ENCODE measurements at places on chromosomes 2 and 18.

- DNase-seq = no peak
Measured at GRCh38 chr2:175807031-175807873, 194.8 kb downstream of the LNPK start.

- no peak for DNase-seq
Measured at GRCh38 chr2:9037166-9037565, 33.7 kb upstream of the MBOAT2 start.

DNA sequence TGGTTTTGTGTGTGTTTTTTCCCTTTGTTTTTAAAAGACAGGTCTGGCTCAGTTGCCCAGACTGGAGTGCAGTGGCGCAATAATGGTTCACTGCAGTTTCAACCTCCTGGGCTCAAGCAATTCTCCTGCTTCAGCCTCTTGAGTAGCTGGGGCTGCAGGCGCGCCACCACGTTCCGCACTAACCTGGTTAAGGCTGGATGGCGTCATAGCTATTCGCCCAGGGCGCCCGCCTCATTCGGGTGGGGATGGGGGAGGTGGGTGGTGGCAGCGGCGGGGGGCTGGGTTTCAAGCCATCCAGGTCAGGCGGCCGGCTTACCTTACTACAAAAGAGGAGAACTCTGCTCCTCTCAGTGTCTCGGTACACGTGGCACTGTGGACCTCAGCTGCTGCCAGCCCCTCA is 42.8 kb downstream of the EEF1B2 start:
- no peak for DNase-seq

- no peak for DNase-seq
Measured at GRCh38 chr2:157631861-157632260, 3.2 kb upstream of the ACVR1C start.

DNA sequence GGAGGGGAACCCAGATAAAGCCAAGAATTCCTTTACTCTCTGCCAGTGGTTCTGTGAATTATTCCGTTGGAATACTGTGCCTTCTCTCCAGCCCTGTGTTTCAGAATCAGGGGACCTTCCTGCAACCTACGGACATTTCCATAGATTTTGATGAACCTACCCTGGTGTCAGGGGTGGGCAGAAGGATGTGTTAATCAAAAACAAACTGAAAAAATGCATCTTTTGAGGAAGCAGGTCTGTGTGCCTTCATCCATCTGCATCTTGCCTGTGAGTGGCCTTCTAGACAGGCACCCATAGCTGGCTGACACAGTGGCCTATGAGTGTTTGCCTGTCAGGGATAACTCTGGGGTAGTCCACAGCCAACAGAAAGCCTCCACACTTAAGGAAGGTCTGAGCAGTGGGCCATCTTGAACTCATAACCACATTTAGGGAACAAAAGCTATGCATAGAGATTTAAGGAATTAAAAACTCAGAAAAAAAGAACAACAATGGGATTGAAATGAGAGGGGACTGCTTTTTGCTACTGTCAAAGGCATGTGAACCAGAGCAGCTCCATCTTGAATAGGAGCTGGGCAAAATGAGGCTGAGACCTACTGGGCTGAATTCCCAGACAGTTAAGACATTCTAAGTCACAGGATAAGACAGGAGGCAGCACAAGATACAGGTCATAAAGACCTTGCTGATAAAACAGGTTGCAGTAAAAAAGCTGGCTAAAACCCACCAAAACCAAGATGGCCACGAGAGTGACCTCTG is 45.9 kb upstream of the ITGA6 start:
- DNase-seq = no peak

GRCh38 chr2:12051831-12052230 is 305.4 kb downstream of the LPIN1 start:
- DNase-seq = no peak
